ENCODE measurements at places on chromosomes 6 and 20.
A peak's percentile ranks its signal among the peaks of the same experiment; 100 is the strongest.

DNA sequence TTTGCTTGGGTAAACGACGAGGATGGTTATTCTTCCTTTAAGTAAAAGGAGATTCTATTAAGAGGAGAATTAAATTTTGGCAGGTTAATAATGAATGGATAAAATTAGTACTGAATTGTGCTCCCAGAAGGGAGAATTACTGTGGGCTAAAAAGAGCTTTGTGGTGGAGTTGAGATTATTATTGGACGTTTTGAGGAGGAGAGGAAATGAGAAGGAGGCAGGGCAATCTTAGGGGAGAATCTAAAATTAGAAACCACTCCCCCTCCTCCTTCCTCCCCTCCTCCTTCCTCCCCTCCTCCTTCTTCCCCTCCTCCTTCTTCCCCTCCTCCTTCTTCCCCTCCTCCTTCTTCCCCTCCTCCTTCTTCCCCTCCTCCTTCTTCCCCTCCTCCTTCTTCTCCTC, 331.8 kb downstream of the PRL start:
- DNase-seq, result no peak

GRCh38 chr6:36633915-36634314, 39.8 kb downstream of the SRSF3 start:
- no peak for DNase-seq

- DNase-seq, result peak; percentile 61
Observed at GRCh38 chr6:27293436-27294098, 18.5 kb downstream of the POM121L2 start.

- no peak for DNase-seq
Observed at GRCh38 chr6:167756597-167756996, 70.1 kb upstream of the AFDN start.

DNA sequence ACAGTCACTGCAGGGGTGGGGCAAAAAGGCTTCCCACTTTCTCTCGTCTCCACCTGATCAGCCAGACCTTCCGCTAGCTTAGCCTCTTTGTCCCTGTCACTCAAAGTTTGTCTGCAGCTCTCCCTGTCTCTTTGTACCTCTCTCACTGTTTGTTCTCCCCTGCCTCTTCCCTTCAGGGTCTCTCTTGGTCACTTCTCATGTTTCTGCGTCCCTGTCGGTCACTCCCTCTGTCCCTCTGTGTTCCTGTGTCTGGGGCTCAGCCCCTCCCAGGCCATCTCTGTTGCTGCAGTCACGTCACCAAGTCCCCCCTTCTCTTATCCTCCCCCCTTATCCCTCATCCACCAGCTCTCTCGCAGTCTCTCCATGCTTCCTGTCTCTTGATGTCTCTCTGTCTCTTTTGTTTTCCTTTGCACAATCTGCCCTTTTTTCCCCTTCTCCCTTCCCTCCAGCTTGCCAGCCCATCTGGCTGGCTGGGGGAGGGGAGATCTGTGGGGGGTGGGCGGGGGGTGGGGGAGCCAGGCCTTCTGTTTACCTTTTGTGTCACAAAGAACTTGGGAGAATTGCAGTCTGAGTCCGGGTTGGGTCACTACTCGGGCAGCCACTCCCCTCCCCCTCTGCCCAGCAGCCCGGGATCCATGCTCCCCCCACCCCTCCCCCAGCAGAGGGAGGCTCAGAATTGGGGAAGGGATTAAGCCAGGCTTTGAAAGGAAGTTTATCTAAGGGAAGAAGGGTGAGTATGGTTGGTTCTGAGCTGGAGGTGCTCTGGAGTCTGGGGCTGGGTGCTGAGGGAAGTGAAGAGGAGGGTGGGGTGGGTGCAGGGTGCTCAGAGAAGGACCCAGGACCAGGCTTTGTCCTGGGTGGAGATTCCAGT, 32.3 kb downstream of the FOXP4 start:
- no peak for DNase-seq

- DNase-seq, result no peak
Observed at GRCh38 chr20:4220756-4221155, 205.4 kb upstream of the RNF24 start.
